ENCODE measurements at places on chromosomes 11 and 22.

DNA sequence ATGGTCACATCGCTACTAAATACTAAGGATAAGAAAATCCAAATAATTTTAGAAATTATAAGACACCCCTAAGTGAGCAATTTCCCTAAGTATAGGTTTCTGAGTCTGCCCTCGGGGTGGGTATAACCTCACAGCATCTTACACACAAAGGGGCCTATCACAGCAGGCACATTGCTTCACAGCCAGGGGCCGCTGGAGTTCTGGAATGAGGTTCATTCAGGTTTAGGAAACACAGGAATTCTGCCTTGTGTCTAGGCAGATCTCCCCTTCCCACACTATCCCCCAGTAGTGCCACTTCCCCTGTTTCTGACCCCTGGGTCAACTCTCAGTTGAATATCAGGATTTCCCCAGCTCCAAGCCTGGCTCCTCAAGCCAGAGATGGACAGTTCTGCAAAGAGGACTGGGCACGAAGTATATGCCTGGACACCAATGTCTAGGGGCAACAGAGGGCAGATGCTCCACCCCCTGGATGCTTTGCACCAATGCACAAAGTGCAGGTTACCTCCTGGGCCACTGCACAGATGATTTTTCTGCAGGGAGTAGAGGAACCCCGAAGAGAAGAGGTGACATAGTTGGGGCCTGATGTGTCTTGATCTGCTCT, 11.4 kb downstream of the TUBA8 start:
- DNase-seq, result no peak

DNA sequence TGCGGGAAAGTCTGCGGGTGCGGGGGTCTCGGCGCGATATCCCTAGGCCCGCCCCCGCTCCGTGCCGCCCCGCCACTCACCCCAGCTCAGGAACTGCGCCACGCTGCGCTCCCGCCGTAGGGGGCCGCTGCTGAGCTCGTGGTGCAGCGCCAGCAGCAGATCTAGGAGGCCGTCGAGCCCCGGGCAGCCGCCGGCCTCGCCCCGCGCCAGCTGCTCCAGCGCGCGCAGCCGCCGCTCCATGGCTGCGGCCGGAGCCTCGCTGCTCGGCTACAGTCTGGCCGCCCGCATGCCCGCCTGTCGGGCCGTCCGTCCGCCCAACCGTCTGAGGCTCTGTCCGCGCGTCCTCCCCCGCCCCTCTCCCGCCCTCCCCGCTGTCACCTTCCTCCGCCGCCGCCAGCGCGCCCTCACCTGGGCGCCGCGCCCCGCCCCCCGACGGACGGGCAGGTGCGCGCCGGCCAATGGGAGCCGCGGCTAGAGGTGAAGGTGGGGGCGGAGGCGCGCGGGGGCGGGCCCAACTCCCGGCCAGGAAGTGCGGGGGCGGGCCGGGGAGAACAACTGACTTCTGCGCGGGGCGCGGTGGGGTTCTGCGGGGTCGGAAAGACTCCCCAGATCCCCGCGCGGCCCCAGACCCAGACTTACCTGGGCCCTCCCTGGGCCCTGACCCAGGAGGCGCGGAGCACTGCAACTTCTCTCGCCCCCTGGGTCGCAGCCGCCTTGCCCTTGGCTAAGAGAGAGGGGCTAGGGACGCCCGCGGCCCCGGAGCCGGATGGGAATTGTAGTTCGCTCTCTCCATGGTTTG, at the start of gene CDC42BPG:
Gene CDC42BPG, minus strand, starts transcription at position 324 of the 799 bp plus-strand sequence. Its CDS starts 84 bp downstream, at position 240.
- DNase-seq, result no peak

- DNase-seq, result no peak
Measured at GRCh38 chr11:1656670-1657069, 27.1 kb downstream of the KRTAP5-5 start.

- peak; percentile 17 for DNase-seq
Measured at GRCh38 chr22:27775758-27776649, 25.6 kb downstream of the MN1 start.

DNA sequence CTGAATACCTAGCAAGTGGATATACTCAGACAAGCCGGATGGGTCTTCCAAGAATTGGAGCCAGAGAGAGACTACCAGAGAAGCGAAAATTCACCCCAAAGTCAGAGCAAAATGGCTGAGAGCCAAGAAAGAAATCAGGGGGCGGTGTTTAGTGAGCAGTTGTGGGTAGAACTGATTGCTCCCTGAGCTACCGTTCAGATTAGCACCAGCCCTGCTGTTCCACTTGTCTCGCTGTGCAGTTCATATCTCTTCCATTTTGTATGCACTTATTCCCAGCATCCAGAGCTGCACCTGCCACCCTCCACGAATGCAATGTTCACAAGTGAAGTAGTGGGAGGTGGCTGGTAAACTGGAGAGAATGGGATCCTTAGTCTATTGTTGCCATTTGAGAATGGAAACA, 25.5 kb downstream of the DRD2 start:
- DNase-seq, result no peak

DNA sequence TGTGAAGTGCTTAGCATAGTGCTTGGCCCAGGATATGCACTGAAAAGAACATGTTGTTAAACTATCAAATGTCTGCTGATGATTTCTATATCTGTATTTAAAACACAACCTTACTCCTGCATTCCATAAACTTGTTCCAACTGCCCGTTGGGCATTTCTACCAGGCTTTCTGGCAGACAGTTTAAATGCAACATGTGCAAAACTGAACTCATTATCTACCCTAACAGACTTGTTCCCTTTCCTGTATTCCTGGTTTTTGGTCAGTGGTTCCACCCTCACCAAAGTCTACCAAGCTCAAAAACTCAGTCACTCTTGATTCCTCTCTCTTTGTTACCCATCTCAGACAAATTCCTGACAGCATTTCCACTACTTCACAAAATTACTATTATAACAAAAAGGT, 6.5 kb upstream of the RAB38 start:
- DNase-seq, result no peak

- DNase-seq, result no peak
Measured at GRCh38 chr11:88303037-88303436, 34.5 kb downstream of the CTSC start.

DNA sequence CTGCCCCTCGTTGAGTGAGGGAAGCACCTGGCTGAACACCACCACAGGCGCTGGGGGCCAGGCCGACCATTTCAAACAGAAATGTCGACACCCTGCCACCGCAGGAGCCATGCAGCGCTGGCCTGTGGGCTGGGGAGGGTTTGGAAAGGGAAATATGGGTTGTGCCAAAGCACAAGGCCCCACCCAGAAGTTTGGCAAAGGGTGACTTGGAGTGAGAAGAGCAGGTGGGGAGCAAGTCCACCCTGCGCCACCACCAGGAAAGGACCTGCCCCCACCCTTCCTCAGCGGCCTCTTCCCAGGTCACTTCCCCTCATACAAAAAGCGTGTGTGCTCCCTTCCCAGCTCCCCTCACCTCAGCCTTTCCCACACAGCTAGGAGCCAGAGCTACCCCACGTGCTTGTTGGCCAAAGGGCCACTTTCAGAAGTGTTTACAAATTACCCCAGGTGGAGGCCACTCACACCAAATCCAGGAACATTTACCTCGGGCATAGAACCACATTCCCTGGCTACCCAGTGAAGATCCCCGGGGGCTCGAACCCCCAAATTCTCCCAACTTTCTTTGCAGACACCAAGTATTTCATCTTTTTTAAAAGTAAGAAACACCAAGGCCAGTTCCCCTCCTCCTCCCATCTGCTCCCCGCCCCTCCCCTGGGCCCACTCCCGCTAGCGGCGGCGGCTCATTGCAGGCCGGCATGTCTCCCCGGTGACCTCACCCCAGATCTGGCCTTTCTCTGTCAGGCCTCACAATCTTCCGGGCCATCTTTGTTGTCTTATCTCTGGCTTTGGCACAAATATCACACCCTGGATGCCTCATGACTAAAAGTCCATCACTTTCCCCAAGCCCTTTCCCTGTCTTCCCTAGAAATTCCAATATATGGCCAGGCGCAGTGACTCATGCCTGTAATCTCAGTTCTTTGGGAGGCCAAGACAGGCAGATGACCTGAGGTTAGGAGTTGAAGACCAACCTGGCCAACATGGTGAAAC, 20.5 kb upstream of the SCGB1A1 start:
- no peak for DNase-seq

- DNase-seq, result no peak
Measured at GRCh38 chr11:114358716-114359115, 41.6 kb downstream of the C11orf71 start.

DNA sequence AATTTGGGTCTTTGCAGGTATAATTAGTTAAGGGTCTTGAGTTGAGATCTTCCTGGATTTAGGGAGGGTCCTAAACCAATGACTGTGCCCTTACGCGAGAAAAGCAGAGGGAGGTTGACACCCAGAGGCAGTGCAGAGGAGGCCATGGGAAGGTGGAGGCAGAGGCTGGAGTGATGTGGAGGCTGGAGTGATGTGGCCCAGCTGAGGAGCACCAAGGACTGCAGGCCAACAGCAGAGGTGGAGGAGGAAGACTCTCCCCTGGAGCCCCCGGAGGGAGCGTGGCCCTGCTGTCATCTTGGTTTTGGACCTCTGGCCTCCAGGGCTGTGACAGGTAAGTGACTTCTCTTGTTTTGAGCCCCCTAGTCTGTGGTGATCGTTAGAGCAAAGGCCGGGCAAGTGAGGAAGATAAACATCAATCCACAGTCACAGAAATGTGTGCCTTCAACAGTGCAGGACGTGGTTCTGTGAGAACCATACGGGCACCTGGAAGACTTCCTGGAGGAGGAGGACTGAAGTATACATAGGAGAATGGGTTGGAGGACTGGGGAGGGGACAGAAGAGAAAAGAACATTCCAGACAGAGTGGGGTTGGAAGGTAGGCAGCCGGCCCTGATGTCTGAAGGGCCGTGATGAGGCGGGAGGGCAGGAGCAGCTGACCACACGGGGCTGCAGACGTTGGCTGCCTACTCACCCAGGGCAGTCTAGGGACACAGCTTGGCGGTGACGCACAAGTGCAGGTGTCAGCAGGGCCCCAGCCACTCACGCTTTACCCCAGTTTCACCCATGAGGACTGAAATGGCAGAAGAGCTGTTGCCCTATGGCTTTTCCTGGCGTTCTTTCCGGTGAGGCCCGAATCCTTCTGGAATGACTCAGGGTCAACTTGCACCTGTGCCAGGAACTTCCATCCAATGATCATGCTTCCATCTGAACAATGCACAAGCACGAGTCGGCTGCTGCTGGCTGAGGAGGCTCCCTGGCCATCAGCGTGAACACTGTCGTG, 270.2 kb downstream of the CTTN start:
- DNase-seq, result no peak

DNA sequence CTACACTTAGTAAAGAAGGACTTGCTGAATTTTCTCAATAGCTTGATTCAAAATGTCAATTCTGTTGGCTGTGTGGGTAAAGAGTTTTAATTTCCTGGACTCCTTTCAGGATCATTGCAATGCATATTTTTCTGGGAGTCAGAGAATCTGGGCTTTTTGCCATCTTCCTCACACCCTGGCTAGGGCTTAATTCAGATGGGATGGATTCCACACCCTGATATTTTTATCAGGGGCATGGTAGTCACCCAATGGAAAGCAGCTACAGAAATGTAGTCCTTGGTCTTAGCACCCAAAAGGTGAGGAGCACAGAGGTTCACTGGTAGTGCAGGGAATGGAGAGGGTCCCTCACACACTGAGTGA, 79.3 kb downstream of the SGSM3 start:
- no peak for DNase-seq

DNA sequence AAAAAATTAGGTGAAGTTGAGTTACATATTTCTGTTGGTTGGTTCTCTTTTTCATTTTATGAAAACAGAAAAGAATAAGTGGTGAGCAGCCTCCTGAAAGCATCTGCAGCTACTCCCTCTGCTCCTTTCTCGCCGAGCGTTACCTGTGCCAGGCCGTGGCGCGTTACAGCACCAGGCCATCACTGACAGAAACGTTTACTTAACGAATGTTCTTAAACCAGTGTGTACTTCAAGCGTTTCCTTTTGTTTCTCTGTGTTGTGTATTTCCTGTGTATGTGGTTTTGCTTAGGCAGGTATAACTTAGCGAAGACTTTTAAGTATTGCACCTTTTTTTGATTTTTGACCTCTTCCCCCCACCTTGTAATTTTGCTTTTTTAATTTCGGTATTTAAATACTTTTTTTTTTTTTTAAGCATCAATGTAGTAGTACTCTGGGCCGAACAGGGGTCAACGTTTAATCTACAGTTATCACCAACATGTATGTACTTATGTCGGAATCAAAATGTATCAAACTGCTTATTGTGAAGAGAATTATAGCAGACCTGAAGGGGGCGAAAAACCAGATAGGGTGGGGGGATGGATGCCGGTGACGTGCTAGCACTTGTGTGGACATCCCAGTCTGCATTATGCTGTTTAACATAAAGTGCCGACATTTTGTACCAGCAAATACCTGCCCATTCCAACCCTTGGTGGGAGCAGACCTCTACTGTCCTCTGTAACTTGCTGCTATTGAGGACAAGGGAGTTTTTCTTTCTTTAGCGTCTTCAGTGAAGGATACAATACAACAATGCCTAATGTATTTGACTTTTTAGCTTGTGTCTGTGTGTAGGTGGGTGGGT, 21.6 kb upstream of the ADSL start:
- no peak for DNase-seq

DNA sequence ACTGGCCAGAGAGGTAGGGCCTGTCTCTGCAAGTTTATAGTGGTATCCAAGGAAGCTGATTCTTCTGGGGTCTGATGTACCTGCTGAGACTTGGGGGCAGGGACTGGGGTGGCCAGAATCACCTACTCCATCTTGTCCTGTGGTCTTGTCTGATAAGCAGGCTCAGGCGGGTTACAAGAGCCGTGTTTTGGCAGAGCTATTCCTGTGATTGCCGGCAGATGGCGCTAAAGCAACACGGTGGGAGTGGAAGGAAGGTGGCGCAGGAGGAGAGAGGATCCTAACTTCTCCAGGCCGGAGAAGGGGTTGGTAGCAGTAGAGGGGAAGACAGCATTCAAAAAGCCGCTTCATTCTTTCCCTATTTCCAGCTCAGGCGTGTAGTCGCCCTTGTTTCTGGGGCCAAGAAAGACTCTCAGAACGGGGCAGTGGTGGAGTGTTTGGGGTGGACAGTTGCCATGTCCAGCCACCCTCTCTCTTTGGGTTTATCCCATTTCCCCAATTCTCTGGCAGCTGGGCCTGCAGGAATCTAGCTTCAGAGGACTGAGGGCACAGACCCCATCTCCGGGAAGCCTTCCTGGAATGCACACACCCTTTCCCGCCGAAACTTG, 15.1 kb downstream of the CHRM1 start:
- DNase-seq, result no peak

GRCh38 chr22:42511401-42511891, 8.2 kb downstream of the RRP7A start:
- no peak for DNase-seq

DNA sequence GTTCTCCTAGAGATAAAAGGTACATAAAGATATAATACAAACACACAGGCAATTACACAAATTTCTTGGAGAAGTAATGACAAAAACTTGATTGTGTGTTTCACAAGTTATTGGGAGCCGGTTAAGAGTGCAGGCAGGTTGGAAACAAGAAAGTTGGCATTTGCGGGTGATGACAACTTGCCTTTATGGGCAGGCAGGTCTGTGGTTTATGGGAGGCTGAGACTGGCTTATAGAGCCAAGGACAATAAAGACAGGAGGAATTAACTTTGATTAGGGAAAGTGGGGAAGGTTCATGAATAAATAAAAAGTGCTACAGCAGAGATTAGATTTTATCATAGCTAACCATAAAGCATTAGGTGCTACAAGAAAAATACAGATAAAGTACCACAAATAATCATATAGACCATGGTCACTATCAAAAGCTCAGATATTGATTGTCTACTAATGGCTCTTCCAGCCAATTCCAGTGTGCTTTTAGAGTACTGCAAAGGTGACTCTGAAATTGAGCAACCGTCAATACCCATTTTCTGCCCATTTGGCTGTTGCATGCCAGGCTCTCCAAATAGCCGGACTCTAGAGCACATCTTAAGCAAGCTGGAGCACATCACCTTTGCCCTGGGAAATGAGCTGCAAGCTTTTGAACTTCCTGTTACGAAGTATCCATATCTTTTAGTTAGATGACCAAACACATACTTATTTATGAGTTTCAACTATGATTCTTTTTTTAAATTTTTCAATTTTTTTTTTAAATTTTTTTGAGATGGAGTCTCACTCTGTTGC, 33.9 kb upstream of the GAB2 start:
- no peak for DNase-seq

Data from NCI-H524 treated with DMSO at 0.1 percent for 48 hours (cell line).